ENCODE measurements at places on chromosomes 1 and 21.

GRCh38 chr1:101532377-101532776 is 295.6 kb downstream of the S1PR1 start:
- no peak for DNase-seq

DNA sequence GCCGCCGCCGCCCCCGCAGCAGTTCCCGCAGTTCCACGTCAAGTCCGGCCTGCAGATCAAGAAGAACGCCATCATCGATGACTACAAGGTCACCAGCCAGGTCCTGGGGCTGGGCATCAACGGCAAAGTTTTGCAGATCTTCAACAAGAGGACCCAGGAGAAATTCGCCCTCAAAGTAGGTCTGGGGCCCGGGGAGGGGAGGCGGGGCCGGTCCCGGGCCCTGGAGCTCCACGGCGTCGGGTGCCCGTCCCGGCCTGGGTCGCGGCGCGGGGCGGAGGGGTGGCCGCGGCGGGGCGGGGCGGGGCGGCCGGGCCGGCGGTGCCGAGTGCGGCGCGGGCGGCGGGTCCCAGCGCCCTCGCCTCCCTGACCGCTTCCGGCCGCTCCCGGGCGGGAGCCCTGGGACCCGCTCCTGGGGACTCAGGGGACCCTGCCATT is 646 bp downstream of the MAPKAPK2 start:
- DNase-seq: peak; percentile 72

DNA sequence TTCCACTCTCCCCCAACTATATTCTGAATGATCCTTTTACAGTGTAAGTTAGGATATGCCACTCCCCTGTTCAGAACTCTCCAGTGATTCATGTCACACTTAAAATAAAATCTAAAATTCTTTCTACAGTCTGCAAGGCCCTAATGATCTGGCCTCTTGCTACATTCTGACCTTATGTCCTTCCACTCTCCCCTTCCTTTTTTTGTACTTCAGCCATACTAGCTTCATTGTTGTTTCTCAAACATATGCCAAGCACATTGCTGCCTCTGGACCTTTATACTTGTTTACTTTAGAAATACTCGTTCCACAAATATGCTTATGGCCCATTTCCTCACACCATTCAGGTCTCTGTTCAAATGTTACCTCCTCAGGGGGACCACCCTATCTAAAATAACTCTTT is 14.8 kb upstream of the PSMA5 start:
- no peak for DNase-seq

DNA sequence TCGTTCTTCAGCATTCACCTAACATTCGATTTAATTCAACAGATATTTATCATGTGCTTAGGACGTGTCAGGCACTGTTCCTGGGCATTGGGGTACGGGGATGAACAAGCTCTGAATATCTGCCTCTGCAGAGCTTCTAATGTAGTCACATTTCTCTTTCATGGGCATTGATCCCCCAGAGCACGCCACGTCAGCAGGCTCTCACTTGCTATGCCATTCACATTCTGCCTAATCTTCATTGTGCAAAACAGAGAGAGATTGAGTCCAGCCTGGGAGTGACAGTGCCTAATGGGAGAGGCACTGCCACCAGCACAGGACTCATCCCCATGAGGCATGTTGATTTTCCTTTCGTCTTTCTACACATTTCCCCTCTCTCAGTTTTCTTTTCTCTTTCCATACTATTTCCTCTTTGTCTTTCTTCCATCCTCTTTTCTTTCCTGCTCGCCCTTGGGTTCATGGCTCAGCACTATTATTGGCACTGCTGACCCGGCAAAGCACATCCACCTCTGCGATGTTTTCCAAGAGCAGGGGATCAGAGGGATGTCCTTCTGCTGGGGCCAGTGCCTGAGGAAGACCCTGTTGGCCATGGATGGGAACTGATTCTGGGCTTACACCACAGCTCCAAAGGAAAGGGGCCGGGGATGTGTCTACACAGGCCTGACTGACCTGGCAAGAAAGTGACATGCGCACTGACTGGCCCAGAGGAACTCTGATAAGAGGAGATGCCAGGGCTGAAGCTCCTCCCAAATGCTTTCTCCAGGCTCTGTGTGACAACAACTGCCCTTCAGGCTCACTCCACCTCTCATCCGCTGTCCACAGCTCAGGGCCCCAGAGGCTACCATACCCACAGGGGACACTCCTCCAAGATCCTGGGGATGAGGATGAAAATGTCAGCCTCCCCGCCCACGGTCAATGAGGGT is 195.9 kb downstream of the TOMM20 start:
- DNase-seq: no peak

DNA sequence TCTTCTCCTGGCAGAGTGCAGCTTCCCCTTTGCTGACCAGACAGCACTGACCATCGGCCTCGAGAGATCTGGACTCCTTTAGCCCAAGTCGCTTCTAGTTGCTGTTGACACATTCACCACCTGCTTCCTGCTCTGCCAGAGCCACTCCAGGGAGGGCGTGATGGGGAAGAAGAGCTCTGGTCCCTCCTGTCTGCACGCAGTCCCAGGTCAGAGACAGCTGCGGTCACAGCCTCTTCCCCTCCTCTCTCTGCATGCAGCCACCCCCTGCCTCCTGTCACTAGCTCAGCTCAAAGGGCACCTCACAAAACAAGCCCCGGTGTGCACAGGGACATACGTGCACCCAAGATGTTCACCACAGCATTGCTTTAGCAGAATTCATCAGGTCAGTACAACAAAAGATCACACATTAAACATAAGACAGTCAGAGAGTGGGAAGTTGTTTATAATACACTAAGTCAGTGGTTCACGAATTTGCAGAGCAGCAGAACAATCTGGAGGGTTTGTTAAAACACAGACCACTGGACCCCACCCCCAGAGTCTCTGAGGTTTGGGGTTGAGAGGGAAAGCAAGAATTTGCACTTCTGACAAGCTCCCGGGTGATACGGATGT is 132.9 kb downstream of the SYF2 start:
- DNase-seq: no peak

GRCh38 chr1:172373864-172374263 is 46.6 kb upstream of the C1orf105 start:
- no peak for DNase-seq

DNA sequence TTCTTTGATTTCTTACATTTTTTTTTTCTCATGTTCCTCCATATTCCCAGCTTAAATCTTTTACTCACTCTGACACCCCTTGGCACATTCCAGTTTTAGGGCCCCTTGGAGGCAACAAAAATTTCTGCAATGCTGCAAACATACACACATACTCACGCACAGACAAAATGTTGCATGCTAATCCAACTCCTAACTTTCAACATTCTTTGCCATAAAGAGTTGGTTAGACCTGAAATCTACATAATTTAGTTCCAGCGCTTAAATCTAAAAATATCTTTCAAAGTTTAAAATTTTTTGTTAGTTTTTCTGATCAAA is 103.9 kb downstream of the PTPN14 start:
- DNase-seq: no peak

GRCh38 chr21:35461700-35462099 is 412.6 kb upstream of the RUNX1 start:
- DNase-seq: no peak

GRCh38 chr21:36120304-36120888 is 14.5 kb upstream of the CBR3 start:
- DNase-seq: no peak

DNA sequence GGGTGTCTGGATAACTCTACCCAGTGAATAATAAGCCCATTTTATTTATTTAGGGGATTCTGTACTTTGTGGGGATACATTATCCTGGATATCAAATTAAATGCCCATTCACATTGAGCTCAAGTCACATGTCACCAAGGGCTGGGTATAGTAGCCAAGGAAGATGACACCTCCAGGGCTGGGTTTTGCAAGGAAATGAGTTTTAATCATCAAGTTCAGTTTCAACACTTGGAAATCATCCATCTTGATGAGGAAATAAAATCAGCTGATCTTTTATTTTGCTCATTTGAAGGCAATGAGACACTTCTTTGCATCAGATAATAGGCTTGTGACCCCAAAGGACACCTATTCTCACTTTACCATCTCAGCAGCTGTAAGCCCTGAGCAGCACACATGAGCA is 80.0 kb upstream of the TNR start:
- DNase-seq: no peak

DNA sequence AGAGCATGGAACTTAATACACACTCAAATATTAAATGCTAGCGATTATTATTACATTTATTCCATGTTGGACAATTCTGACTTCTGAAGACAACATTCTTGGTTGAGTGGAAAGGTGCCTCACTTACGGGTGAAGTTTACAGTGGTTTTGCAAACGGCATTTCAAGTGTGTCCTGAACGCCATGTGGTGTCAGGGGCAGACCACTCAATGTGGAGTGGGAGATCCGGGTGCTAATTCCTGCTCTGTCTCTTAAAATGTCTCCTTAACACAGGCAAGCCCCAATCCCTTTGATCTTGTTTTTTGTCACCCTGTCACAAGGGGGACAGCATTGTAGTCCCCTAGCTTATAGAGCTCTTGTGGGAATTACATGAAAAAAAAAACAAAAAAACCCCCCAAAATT is 5.6 kb upstream of the TDRD10 start:
- no peak for DNase-seq
